ENCODE measurements at places on chromosomes 12 and 14.

DNA sequence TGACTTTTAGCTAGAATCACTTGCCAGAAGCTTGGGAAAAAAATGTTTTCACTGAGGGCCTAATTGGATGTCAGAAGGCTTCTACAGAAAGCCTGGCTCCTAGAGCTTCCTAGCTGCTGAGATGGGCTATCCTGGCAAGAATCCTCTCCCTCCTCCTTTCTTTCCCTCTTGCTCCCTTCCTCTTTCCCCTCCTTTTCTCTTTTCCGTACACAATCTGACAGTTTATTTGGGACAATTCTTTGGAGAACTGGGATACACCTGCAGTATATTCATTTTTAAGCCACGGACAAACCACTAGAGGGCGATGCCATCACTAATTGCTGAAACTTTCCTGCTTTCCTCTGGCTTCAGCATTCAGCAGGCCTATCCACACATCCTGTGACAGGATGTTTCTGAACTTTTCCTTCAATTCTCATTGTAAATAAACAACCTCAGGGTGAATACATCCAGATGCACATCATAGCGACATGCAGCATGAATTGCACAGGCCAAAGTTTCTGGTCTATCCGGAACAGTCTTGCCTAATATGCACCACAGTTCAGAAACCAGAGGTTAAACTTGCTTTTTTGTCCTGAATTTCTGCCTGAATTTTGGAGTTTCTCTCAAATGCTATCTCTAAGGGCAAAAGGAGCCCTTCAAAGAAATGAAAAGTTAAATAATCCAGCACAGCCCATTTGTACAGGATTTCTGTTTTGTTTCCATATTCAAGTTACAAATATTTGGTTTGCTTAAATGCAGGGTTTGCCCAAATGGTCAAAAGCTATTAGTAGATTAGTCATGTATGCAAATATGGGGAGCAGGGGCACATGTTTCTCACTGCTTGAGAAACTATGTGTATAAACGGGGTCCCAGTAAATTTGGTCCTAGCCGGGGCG is 142.8 kb downstream of the PAWR start:
- no peak for DNase-seq

DNA sequence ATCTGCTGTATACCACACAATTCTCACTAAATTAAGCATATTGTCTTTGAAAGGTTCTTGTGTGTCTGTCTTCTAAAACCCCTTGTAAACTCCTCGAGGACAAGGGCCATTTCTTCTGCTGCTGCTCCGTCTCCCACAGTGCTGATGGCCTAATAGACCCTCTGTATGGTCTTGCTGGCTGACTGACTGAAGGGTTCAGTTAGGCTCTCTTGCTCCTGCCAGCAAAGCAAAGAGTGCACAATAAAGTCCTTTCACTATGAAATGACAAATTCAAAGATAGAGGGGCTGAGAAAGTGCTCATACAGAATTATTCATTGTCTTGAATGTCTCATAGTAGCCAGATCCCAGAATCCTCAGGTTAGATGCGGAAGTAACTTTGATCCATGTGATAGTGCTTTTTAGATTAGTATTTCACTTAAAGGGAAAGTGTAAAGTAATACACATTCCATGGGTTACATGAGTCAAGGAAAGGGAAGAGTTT is 14.2 kb upstream of the RIOX1 start:
- DNase-seq, result no peak

DNA sequence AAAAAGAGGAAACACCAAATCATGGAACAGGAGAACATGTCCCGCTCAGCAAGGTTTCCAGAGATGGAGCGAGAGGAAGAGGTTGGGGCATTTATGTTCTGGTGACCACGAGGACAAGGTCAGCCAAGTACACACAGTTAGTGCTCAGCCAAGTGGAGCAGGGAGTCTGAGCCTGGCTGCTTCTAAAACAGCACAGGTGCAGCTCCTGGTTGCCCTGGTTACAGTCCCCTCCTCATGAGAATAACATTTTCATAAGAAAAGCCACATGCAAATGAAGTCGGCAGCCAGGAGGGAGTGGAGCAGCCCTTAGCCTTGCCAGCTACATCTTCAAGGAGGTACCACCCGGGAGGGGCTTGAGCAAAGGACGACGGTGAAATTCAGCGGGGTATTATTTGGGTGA is 81.8 kb downstream of the NOS1 start:
- no peak for DNase-seq

- DNase-seq, result no peak
Measured at GRCh38 chr12:3055704-3056467, 21.3 kb upstream of the TSPAN9 start.

DNA sequence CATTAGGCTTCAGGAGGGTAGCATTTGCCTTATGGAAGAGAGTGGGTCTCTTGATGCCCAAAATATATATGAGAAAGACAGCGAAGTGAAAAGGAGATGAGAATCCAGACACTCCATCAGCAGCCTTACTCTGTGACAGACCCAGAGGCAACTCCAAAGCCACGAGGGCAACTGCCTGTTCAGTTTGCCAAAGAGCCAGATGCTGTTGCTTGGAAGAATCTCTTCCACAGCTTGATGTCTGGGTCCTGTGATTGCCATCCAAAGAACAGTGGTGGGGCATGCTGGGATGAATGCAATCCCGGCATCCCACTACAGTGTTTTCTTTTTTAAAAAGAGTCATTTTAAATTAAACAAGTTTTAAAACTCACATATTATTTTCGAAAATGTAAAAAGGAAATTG is 10.9 kb upstream of the OTX2 start:
- no peak for DNase-seq

DNA sequence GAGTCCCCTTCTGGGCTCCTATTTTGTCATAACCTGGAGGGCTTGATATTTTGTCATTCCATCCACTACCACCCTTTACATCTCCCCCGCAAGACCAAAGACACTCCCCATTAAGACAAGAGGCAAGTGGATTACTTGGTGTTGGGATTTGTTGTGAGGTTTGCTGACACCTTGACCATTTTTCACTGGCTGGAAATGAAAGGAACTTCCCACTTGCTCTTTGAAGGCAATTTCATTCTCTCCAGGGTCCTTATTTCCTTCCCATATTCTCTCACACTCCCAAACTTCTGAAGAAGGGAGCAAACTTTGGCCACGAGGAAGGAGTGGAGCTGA is 14.9 kb downstream of the AGAP2 start:
- DNase-seq, result no peak

DNA sequence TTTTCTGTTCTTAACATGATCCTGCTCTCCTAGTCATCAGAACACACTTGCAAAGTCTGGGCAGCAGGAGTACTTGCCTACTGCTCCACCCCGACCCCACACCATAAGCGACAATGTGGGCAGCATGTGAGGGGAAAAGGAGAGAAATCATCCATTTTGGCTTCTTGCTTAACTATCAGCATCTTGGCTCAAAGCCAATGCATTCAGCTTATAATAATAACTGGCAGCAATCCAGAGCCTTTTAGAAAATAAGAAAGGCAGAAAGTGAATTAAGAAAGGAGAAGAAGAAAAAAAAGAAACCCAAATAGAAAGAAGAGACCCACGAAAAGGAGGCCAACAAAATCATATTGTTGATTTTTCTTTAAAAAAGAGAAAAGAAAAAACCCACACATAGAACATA is 930.8 kb downstream of the BCL11B start:
- no peak for DNase-seq

- no peak for DNase-seq
Measured at GRCh38 chr12:92158796-92159439, 13.3 kb upstream of the BTG1 start.

GRCh38 chr12:91278126-91278525 is 95.5 kb upstream of the DCN start:
- no peak for DNase-seq

- DNase-seq, result no peak
Measured at GRCh38 chr12:53333289-53333688, 2.9 kb downstream of the SP7 start.

GRCh38 chr12:120711411-120711810 is 1.2 kb downstream of the UNC119B start:
- DNase-seq, result no peak

GRCh38 chr14:54572316-54572715 is 5.4 kb downstream of the SAMD4A start:
- no peak for DNase-seq

GRCh38 chr12:104273503-104273902 is 30.0 kb upstream of the EID3 start:
- no peak for DNase-seq

- DNase-seq, result no peak
Measured at GRCh38 chr14:79111987-79112501, 941.9 kb downstream of the NRXN3 start.

DNA sequence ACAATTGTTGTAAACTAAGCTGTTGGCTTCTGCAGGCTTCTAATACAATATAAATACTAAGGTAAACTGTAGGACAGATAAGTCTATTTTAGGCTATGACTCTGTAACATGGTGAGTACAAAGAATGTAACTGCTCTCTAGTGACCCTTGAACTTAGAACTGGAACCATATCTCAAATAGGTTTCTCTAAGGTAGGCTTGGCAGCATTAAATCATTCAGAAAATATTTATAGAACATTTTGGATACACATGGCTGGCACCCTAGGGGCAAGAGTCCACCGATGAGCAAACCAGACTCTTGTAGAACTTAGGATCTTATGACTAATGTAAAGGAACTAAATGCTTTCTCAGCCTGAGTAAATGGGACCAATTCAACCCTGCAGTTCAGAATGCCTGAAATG is 19.4 kb upstream of the SLC25A3 start:
- no peak for DNase-seq

GRCh38 chr14:103880348-103881267 is 33.2 kb upstream of the PPP1R13B start:
- DNase-seq, result no peak

DNA sequence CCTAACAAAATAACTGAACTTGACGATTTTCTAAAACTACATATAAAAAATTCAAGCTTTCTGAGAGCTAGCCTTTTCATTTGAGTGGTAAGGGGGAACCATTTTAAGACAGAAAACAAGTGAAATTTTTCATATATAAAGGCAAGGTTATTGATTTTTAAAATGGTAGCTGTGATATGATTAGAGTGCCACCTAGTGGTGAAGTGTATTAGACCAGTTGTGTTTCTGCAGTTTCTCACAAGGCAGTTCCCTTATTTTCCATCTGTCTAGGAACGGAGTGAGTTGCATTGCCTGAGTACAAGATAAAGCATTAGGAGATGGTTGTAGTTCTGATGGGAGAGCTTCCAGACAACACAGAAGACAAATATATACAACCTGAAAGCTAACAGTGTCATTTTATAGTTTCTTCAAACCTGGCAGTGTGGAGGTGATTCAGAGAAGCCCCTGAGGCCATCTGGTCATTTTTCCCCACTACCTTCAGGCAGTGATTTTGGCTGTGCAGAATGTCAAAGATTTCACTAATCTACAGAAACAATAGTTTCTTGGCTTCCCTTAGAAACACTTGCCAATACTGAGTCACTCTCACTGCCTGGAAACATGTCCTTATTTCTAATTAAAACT is 180.8 kb downstream of the C12orf50 start:
- peak; percentile 5 for DNase-seq

DNA sequence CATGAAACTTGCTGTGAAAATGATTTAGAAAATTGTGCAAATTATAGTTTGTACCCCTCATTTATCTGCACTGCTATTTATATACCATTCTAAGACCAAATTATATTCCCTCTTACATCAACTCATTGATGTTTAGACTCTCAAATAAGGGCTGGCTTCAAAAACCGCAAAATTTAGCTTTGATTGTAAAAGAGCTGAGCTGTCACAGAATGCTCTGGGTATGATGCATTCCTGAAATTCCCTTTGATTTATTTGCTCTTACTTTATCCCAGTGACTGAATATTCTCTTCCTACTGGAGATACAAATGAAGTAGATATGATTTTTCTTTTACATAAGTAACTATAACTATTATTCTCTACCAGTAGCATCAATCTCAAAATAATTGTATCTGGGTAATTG is 78.0 kb upstream of the TMTC2 start:
- DNase-seq, result no peak

DNA sequence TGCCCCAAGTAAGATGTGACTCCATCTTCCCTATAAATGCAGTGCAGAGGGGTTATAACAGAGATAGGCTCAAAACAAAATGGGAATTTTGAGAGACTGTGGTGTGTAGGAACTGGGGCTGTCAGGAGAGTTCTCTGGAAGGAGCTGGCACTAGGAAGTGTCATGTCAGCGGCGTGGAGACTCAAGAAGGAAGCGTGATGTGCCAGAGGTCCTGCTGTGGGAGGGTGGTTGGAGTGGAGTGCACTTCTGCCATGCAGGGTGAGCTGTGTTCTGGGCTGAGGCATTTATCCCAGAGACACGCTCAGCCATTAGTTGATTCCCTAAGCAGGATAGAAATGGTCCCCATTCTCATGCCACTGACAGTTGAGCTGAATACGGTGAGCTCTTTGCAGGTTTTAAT is 19.0 kb downstream of the GLT1D1 start:
- no peak for DNase-seq

GRCh38 chr14:63899953-63900352 is 47.1 kb downstream of the SYNE2 start:
- DNase-seq, result no peak

DNA sequence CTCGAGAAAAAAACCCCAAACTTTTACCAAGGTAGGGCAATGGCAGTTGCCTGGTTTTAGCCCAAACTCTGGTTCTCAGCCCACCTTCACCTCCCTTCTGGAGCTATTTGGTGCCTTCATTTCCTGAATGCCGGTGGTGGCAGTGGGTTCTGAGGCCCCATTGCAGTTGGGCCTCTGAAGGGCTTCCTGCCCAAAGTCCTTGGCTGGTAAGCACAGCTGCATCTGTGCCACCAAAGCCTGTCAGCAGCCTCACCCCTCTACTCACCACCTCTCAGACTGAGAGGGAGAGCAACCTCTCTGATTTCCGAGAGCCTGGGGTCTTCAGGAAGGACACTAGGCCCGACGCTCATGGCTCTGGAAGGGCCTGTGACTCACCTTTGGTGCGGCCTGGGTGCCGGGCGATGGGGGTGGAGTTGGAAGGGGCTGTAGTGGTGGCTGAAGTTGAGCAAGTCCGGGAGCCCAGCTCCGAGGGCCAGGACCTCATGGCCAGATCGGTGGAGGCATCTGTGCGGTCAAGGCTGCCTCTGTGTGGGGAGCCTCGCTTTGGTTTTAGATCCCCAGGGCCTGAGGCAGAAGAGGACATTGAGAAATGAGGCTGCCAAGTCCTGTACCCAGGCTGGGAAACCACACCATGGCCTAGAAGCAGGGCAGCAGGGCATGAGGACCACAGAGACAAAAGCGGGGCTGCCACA is 38.6 kb upstream of the GPR68 start:
- no peak for DNase-seq

DNA sequence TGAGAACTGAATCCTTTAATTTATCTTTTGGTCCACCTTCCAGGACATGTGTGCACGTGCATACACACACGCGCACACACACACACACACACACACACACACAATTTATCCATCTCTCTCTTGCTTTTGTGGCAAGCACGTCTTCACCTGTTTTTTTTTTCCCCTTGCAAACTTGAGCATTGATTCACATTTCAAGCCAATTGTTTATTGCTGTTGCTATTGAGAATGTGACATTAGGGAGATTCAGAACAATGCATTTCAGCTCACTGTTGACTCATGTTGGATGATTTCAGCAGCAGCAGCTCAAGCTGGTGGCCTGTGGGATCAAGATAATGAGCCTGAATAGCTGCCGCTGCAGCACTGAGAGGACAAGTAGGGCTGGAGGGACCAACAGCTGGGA is 128.9 kb downstream of the SNAPC1 start:
- DNase-seq, result no peak

Measured in stimulated activated CD4-positive, alpha-beta T cell treated with anti-CD3 and anti-CD28 coated beads, Interleukin-4, amount 100 ng/mL, for 24 hours (primary cell).